ENCODE measurements at places on chromosomes 13 and 19.

- DNase-seq = no peak
These were observed 1315.4 kb downstream of the EFNB2 start for GRCh38 chr13:105220063-105220462.

GRCh38 chr13:94195715-94196114 lies 283.8 kb downstream of the DCT start:
- no peak for DNase-seq

- no peak for DNase-seq
These were observed 33.0 kb downstream of the OLFM2 start for GRCh38 chr19:9903336-9903735.

DNA sequence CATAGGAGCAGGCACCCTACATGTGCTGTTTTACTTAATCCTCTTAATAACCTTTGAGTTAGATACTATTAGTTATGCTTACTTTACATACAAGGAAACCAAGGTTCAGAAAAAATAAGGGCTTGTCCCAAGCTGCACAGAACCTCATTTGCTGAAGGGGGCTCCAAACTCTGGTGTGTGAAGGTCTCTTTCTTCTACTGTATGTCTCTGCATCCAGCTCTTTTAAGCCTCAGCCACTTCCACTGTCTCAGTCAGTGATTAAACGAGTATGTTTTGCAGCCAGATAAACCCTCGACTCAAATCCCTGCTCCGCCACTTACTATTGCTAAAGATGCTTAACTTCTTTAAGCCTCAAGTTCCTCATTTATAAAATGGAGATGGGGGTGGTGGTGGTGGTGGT lies 112.4 kb upstream of the WASF3 start:
- no peak for DNase-seq

DNA sequence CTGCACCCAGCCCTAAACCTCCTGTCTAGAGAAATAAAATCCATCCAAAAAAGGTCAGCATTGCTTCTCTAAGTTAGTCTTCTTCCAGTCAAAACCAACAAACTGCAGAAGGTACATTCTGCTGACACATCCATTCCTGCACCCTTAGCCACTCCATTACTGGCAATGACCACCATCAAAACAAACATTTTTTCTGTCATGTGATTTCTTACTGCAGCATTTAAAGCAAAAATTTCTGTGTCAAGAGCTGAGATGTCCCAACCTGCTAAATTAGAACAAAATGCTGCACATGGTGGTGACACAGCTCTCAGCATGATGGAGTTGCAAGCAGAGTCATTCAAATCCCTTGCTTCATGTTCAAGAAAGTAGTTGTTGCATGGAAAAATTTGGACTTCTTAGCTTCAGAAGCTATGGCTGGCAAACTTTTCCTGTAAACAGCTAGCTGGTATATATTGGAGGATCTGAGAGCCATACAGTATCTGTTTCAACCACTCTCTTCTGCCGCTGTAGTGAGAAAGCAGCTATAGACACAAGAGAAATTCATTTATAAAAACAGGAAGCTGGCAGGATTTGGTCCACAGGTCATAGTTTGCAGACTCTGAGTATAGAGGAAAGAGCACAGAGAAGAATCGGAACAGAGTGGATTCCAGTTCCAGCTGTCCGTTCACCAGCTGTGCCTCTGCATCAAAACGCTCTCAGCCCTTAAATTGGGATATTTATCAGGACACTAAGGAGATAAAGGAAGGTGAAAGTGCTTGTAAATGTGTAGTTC lies 17.4 kb downstream of the RUBCNL start:
- DNase-seq = no peak

DNA sequence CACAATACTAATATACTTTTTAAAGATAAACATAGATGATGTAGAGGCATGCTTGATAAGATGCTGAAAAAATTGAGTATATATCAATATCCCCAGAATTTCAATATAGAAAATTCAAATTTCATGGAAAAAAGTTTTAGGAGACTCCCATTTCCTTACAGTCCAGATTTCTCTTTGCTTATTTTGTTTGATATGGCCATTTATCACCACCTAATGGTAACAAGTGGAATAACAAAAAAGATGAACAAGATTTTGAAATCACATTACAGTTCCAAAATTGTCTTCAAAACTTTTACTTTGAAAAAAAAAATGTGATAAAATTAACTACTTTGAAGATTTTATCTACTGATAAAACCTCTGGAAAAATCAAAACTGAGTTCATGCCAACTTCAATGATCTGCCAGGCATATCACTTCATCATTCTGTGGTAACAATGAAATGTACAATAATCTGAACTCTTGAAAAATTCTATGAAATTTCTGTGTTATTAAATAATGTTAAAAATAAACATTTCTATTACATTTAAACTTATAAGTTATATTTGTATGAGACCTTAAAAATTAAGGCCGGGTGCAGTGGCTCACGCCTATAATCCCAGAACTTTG lies 17.5 kb downstream of the MIPEP start:
- no peak for DNase-seq

DNA sequence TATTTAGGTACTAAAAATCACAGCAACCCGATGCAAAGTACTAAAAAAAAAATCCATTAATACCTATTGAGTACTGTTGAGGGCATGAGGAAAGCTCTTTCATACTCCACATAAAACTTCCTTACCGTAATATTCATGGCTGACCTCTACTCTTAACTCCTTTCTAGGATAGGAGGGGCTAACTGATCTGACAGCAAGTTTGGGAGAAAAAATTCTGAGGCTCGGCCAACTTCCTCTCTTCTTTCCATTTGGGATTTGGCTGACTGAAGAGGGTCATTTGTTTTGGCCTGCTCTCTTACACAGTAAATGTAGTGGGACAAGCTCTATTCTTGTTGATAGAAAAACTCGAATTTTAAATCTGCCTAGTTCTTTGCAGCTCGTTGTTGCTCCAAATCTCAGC lies 9.4 kb upstream of the USPL1 start:
- DNase-seq = no peak

GRCh38 chr19:48830088-48830487 lies 6.2 kb downstream of the HSD17B14 start:
- no peak for DNase-seq

- DNase-seq = no peak
These were observed 85.7 kb downstream of the LRRC63 start for GRCh38 chr13:46297361-46297811.

GRCh38 chr13:108779308-108779707 lies 149.9 kb downstream of the MYO16 start:
- no peak for DNase-seq

DNA sequence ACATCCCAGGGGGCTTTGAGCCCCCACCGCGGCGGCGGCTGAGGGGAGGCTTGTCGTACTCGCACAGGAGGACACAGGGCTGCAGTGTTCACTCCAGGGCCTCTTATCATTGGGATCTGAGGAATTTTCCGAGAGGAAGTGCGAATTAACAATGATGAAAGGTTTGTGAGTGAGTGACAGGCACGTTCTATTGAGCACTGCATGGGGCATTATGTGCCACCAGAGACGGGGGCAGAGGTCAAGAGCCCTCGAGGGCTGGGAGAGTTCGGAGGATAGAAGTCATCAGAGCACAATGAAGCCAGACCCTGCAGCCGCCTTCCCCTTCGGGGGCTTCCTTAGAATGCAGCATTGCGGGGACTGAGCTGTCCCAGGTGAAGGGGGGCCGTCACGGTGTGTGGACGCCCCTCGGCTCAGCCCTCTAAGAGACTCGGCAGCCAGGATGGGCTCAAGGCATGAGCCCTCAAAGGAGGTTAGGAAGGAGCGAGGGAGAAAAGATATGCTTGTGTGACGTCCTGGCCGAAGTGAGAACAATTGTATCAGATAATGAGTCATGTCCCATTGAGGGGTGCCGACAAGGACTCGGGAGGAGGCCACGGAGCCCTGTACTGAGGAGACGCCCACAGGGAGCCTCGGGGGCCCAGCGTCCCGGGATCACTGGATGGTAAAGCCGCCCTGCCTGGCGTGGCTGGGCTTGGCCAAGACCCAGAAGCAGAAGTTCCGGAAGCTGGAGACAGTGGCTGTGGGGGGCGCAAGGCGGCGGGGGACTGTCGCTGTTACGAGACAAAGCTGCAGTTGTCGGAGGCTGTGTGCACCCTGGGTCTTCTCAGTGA lies 53.9 kb downstream of the MCF2L start:
- DNase-seq = no peak

GRCh38 chr13:102598061-102598460 lies 1.3 kb downstream of the TPP2 start:
- no peak for DNase-seq

DNA sequence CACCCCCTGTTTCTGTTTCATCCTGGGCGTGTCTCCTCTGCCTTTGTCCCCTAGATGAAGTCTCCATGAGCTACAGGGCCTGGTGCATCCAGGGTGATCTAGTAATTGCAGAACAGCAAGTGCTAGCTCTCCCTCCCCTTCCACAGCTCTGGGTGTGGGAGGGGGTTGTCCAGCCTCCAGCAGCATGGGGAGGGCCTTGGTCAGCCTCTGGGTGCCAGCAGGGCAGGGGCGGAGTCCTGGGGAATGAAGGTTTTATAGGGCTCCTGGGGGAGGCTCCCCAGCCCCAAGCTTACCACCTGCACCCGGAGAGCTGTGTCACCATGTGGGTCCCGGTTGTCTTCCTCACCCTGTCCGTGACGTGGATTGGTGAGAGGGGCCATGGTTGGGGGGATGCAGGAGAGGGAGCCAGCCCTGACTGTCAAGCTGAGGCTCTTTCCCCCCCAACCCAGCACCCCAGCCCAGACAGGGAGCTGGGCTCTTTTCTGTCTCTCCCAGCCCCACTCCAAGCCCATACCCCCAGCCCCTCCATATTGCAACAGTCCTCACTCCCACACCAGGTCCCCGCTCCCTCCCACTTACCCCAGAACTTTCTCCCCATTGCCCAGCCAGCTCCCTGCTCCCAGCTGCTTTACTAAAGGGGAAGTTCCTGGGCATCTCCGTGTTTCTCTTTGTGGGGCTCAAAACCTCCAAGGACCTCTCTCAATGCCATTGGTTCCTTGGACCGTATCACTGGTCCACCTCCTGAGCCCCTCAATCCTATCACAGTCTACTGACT lies at the start of gene KLK3:
KLK3 (plus strand) TSS at position 280 of the 775 bp plus-strand sequence; CDS start at position 321, 41 bp downstream.
- DNase-seq = no peak

DNA sequence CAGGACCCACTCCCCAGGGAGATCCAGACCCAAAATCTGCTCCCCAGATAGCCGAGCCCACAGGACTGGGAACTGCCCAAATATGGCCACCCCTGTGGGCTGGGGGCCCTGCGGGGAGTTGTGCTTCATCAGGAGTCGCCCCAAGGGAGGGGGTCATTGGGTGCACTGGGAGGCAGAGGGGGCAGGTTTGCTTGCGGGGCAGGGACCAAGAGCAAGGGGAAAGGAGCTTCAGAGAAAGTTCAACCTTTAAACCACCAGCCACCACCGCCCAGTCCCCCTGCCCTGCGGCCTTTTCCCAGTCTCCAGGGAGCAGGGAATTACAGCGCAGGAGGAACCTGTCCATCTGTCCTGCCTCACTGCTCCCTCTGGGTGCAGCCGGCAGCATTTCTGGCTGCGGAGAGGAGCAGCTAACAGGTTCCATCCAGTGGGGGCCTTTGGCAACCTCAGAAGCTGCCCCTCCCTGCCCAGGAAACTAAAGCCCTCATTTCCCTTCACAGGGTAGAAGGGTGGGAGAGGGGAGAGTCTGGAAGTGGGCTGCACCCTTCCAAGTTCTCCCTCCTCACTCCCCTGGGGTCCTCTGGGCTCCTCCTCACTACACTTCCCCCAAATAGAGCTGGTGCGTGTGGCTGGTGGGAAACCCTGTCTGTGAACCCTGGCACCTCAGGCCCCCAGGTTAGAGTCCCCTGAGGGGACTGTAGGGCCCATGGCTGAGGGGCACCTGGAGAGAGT lies 13.8 kb upstream of the ASF1B start:
- no peak for DNase-seq

- DNase-seq = no peak
These were observed 129.3 kb upstream of the SERP2 start for GRCh38 chr13:44244288-44244687.

- no peak for DNase-seq
These were observed 110.0 kb downstream of the CRYL1 start for GRCh38 chr13:20415694-20416107.

DNA sequence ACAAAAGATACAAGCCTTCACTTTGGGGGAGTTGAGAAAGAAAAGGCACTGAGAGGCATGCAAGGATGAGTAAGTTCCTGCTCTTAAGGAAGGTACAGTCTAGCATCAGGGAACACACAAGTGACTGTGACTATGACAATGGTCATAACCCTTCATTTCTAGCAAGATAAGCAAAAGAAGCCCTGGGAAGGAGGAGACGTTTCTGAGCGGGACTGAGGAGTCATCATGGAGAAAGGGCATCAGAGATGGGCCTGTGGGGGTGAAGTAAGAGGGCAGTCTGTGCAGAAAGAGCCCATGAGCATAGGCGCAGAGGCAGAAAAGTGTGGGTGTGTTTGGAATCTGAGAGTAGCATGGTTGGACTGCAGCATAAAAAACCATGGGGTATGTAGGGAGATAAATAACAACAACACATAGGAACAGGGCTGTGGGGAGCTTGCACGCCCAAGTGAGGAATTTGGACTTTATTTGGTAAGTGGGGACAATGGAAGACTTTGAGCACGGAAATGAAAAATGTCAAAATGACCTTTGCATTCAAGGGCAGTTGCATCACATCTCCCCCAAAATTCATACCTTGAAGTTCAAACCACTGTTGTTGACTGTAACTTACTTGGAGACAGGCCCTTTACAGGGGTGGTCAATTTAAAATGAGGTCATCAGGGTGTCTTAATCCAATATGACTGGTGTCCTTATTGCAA lies 86.7 kb downstream of the MBNL2 start:
- DNase-seq = no peak

- no peak for DNase-seq
These were observed 475.7 kb downstream of the UQCRFS1 start for GRCh38 chr19:28737021-28737895.

DNA sequence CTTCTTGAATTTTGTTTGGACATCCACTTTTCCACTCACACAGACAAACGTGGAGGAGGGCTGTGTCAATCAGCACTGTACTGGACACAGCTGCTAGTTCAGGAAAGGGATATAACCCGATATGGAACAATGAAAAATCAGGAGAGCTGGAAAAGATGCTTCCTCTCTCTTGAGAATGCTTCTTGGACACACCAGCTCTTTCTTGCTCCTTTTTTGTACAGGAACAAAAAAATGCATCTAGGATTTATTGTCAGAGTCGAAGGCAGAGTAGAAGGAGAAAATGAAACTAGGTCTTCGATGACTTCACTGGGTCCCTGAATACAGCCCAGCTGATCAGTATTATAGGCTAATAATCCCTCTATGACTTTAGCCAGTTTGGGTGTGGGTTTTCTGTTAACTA lies 62.2 kb downstream of the PEG3 start:
- DNase-seq = no peak

- no peak for DNase-seq
These were observed 5.7 kb downstream of the ATP4A start for GRCh38 chr19:35557539-35558399.

- no peak for DNase-seq
These were observed 12.3 kb upstream of the GPR18 start for GRCh38 chr13:99270518-99270917.
